SK-N-SH treated with all-trans-retinoic acid at 6 μM for 48 hours (cell line): ENCODE measurements at places on chromosomes 7 and 10.

DNA sequence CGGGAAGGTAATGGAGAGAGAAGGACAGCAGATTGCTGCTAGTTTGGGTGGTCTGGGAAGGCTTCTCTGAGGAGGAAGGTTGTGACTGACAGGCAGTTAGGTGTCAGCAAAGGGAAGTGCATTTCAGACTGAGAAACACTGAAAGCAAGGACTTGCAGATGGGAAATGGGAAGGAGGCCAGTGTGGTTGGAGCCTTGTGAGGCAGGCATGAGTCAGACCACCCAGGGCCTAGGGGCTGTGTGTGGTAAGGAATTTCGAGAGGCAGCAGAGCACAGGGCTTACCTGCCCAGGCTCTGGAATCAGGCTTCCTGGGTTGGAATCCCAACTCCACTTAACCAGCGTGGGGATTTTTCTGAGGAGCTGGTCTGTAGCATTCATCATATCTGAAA lies 53.5 kb downstream of the NRF1 start:
- ATAC-seq: peak; percentile 94

- ATAC-seq: no peak
Measured at GRCh38 chr7:1709281-1709680, 39.2 kb downstream of the ELFN1 start.

DNA sequence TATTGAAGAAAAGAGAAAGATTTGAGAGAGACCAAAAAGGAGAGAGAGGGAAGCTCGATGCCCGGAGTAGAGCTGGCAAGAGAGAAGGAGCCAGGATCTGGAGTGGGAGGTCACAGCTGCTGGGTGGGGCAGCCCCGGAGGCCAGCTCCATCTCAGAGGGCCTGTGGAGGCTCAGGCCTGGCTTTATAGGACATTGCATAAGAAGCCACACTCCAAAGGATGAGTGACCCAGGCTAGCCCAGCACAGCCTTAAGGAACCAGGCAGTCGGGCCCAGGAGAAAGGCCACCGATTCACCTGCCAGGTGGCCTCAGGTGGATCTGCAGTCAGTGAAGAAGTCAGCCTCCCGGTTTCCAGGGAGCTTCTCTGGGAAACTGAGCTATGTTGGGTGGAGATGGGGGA lies 676 bp downstream of the PLAC9 start:
- no peak for ATAC-seq

DNA sequence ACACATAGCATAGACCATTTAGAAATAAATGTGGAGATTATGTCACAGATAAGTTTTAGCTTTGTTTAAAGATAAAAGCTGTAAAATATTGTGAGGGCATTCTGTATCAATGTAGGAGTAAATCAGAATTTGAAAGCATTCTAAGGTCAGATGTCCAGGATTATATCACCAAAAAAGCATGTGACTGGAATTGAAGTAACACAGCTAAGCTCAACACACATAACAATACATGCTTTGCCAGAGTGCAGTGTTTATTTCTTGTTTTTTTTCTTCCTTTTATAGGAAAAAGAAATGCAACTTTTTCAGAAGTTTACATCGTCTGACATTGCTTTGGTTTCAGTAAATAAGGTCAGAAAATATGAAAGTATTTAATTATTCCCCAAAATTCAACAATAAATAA lies 183.4 kb downstream of the HTR7 start:
- ATAC-seq: no peak

DNA sequence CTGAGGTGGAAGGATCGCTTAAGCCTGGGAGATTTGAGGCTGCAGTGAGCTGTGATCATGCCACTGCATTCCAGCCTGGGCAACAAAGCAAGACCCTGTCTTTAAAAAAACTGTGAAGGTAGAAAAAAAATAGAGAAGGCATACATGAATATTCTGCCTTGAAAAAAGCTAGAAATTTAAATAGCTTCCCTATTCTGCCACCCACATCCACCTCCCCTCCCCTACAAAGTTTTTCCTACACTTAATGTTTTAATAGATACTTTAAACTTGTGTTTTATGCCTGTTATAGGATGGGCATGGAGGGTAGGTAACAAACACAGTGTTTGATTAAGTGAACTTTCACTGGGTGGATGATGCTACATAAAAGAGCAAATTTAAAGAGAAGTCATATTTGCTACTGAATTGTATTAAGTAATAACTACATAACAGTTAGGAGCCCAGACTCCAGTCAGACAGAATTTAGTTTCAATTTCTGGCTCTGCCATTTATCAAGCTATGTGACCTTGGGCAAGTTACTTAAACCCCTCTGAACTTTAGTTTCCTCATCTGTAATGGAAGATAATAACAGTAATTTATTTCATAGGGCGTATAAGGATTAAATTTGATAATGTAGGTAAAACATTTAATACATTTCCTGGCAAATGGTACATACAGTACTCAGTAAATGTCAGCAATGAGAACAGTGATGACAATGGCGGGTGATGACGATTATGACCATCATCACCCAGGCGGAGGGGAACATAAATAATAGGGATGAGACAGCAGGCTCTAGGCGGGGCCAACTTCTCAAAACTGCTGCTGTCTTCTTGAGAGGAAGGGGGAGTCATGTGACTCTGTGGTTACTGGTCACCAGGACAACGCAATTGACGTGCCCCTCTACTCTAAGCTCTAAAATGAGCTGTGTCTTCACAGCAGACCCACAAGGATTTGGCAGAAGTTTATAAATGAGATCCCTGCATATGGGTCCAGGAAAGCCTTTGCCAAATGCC lies 15.8 kb downstream of the DNMBP start:
- ATAC-seq: peak; percentile 82

- no peak; the same call in 1 of the 3 replicates for ATAC-seq
Measured at GRCh38 chr7:106101726-106102125, 10.4 kb downstream of the SYPL1 start.

- ATAC-seq: no peak
Measured at GRCh38 chr10:69409176-69409495, 7.6 kb downstream of the TACR2 start.

GRCh38 chr10:116253716-116254115 lies 19.3 kb downstream of the GFRA1 start:
- ATAC-seq: no peak

- peak; percentile 31 for ATAC-seq
Measured at GRCh38 chr10:48444861-48445841, 138.7 kb downstream of the MAPK8 start.

GRCh38 chr10:12418000-12418399 lies 68.7 kb downstream of the CAMK1D start:
- ATAC-seq: no peak

DNA sequence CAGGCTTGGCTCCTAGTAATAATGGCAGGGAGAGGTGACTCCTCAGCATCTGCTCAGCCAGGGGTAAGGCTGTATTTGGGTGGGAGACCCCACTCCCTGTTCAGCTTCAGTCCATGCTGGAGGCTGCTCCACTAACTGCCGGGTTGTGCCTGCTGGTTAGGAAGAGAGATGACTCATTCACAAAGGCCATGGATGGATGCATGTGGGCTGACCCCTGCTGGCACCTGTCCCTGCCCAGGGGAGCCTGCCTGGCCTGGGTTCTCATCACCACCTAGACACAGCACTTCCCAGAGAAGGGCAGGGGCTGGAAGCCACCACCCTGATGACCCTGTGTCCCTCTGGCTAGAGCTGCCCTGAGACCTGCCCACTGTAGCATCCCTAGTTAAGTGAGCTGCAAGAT lies 59.0 kb downstream of the VSTM4 start:
- no peak for ATAC-seq

DNA sequence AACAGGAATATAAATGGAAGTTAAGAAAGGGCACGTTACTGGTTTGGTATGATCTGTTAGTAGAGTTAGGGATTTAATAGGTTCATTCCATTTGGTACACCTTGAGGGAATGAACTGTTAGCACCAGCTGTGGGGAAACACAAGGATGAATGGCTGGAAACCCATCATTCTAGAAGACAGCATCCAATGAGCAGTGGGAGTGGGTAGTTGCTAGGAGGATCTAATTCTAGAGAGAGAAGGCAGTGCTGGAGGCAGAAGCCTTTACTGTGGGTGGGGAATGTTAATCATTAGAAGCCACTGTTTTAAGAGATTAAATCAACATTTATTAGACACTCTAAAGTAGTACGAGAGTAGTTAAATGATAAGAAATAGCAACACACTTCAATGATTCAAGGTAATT lies 15.5 kb upstream of the GPR15LG start:
- ATAC-seq: peak; percentile 19; the same call in 2 of the 3 replicates

GRCh38 chr7:16344927-16345326 lies 76.4 kb downstream of the CRPPA start:
- ATAC-seq: no peak

DNA sequence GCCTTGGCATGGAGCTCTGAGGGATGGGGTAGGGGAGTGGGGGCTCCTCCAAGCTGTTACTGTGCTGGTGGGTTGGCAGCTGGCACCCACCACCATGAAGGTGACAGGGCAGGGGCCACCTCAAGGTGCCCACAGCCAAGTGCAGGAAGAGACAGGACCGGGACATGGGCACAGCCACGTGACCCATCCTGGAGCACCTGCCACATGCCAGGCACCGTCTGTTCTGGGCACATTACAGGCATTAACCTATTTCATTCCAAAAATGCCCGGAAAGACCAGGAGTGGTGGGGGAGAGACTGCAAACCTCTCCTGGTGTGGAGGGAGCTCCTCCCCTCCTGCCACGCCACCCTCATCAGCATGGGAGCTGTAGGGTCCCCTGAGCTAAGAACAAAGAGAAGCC lies 56.7 kb downstream of the CAMK2B start:
- no peak for ATAC-seq

DNA sequence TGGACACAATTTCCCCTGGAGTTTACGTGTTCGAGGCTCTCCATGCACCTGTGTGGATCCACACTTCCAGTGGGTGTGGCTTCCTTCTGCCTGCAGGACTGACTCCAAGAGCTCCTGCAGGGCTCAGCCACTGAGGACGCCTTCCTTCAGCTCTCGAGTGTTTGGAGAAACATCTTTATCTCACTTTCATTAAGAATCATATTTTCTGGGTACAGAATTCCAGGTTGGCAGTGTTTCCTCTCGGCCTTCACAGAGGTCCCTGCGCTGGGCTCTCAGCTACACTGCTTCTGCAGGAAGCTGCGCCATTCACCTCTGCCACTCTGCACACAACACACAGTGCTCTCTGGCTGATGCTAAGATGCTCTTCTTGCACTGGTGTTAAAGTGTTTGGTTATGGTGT lies 69.9 kb upstream of the NKX6-2 start:
- ATAC-seq: no peak

- ATAC-seq: no peak
Measured at GRCh38 chr7:133794479-133794878, 332.7 kb upstream of the LRGUK start.

DNA sequence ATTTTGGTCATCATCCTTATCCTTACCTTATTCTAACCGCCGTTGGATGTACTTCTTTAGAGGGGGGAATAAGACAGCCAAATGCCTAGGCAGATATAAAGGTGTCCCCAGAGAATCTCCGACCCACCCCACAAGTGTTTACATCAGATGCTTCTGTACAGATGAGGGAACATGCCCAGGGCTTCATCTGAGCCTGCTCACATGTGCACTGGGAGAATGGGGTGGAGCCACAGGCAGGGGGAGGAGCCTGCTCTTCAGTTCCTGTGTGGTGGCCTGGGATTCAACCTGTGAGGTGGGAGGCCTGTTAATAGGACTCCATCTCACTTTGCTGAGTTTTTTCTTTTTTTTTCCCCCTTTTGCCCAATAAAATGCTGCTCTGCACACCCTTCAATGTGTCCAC lies 27.6 kb upstream of the OPTN start:
- no peak for ATAC-seq

DNA sequence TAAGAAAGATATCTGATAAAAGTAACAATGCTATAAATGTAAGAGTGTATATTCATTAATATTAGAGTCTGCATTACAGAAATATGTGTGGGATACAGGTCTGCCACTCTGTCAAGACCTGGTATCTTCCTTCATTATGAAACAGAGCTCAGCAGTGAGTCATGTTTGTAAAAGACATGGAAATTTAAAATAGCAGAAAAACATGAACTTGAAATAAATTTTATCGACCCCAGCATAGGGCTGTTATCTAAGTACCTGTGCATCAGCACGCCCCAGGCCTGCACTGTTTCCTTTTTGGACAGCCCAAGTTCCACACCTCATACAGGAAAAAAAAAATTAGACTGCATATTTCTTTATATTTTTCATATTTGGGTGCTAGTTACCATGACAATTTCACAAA lies 58.0 kb upstream of the ZPBP start:
- ATAC-seq: no peak

- no peak for ATAC-seq
Measured at GRCh38 chr10:95758351-95759025, 2.5 kb downstream of the ENTPD1 start.

GRCh38 chr10:84015877-84016595 lies 123.3 kb upstream of the GHITM start:
- ATAC-seq: no peak

DNA sequence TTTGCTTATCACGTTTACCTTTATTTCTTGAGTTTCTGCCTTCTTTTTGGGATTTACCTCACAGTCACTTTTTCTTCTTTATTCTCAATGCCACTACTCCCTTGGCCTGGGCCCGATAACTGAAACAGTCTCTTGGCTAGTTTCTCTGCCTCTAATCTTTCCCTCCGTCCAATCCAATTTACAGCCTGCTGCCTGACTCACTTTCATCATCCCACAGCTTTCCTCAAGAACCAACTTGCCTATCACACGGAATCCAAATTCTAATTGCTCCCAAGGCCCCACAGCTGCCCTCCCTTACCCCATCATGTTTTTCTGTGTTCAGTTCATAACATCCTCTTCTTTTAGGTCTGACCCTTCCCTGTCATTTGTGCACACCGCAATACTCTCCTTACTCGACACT lies 121.4 kb downstream of the HIPK2 start:
- no peak for ATAC-seq

DNA sequence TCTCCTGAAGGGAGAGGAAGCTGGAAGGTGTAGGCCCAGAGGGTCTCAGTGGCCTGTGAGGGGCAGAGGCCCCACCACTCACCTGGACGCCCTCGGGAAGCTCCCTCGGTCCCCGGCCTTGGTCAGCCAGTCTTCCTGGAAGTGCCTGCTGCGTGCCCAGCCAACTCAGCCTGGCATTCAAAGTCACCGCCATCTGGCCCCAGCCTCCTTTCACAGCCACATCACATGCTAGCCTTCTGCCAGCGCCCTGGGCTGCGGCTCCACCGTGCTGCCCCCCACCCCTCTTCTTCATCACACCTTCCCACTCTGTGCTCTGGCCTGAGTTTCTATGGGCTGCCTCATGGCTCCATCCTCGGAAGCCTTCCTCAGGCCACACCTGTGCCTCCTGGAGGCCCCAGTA lies 98.0 kb downstream of the ZMIZ1 start:
- ATAC-seq: no peak

DNA sequence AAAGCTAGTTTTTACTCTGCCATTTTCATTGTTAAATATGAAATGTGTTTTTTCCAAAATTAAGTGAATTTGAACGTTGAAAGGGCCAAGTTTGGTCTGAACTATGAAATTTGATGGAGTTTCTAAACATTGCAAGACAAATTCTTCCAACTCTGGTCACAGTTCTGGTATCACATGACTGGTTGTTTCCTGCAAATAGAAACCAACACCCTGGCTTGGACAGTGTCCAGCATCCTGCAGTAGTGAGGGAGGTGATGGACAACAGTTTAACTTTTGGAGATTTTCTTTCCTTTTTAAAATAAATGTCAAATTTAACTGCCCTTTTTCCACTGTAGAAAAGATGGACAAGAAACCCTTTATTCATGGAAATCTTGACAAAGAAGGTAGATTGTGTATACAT lies 54.8 kb upstream of the AGBL3 start:
- no peak for ATAC-seq
